ENCODE measurements at places on chromosomes 13 and 19.

GRCh38 chr19:35944556-35944955, 8.4 kb downstream of the LRFN3 start:
- no peak for DNase-seq

DNA sequence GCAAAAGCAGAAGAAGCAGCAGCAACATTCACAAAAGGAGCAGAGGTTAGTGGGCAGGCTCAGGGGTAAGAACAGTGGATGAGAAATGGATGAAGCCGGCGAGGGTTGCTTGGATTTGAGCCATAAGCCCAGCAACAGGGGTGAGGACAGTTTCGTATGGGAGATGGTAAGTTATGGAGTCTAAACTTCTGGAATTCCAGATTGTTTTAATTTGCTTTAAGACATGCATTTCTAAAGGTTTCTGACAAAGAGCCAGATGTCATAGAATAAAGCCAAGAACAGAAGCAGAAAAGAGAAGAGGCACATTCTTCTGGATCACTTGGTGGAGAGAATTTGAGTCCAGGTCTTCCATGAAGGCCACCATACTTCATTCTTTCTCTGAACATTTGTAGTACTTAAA, 76.6 kb downstream of the TNFSF11 start:
- DNase-seq = no peak

DNA sequence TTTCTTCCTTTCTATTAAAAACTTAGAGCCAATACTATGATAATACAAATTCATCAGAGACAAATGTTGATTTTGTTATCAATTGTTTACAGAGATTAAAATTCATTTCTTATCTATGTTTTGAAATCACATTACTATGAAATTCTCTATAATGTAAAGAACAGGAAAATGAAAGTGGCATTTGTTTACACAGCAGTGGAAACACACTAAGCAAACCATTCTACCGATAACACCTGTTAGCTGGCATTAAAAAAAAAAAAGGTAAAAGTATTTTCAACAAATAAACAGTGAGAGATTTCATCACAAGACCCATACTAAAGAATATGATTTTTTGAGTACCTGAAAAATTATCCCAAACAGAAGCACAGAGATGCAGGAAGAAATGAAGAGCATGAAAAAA, 4.8 kb upstream of the CCDC70 start:
- no peak for DNase-seq

GRCh38 chr19:35135389-35135909, 590 bp upstream of the LGI4 start:
- peak; percentile 54 for DNase-seq

GRCh38 chr13:94305934-94306333, 173.5 kb downstream of the DCT start:
- peak; percentile 36 for DNase-seq

- no peak for DNase-seq
Measured at GRCh38 chr13:33438918-33439317, 153.4 kb upstream of the STARD13 start.

GRCh38 chr13:113046883-113047244, 58.7 kb upstream of the F7 start:
- no peak for DNase-seq

DNA sequence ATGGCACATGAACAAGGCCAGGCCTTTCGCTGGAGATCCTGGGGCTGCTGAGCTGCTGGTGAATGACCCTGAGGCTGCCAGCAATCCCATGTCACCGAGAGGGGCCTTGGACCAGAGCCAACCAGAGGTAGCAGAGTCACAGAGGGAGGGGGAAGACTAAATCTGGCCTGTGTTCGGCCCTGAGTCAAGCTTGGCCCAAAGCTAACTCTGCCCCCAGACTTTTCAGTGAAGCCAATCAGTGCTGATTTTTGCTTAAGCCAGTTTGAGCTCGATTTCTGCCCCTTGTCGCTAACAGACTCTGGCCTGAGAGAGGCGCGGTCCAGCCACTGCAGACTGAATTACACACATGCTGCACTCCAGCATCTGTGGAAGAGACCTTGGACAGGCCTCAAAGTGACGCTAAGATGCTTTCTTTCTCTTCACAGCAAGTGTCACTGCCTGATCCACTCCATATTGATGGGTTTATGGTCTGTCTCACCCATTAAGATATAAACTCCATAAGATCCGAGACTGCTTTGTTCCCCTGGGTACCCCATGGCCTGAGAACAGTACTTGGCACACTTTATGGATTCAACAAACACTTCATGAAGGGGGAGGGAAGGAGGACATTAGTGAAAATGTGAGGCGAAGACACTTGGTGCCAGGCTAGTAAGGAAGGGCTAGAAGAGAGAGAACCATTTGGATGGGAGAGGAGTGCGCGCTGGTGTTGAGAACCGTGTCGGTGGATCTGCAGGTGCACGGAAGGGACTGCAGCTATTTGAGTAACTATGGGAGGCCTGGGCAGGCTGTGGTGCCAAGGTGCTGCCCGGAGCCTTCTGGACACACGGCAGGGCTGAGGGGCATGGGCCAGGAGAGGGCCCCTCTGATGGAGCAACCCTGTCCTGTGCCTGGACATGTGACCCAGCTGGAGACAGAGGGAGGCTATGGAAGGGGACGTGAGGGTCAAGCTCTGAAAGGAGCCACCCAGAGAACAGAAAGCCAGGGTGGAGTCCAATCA, 17.6 kb downstream of the RANBP3 start:
- no peak for DNase-seq

DNA sequence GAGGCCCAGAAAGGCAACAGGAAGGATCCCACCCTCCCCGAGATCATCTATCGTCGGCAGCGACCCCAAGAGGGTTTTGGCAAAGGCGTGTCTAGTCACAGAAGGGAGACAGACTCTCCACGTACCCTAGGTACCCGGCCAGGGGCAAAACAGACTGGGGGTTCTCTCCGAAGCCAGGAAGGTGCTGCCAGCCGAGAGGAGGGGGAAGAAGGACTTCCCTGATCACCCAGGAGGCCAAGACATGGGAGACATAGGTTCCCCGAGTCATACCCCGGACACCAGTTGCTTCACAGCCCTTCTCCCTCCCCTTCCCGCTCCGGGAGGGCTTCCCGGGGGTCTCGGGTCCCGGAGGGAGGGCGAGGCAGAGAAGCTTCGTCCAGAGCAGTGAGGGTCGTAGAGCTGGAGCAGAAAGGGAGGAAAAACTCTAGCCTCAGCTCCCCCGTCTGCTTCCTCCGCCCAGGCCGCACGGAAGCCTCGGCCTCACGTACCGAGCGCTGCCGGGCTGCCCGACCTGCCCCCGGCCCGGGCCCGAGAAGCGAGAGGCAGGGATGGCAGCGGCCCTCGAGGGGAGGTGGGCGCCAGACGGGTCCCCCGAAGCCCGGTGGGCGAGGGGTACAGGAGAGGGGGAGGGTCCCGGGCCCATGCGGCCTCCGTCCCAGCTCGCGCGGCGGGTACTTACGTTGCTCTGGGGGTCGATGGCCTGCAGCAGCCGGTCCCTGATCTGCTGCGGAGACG, 644 bp downstream of the MED26 start:
- peak; percentile 23 for DNase-seq

GRCh38 chr19:31350033-31350692, 927 bp upstream of the TSHZ3 start:
- DNase-seq = no peak

- no peak for DNase-seq
Measured at GRCh38 chr19:32480321-32480720, 74.8 kb downstream of the DPY19L3 start.

GRCh38 chr13:21625366-21625765, 21.4 kb upstream of the MICU2 start:
- peak; percentile 24 for DNase-seq

DNA sequence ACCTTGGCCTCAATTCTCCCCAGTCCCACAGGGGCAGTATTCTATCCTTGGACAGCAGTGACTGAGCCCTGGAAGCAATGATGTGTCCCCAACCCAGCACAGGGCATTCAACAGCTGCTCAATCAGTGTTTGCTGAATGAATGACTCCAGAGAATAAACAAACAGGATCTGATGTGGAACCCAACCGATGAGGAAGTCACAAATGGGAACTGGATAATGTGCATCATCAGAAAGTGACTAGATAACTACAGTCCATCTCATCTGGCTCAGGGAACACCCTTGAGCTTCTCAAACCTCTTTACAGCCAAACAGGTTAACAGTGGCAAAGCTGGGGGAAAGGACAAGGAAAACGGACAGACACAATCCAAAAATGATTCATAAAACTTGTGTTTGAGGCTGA, 8.2 kb downstream of the SLC25A30 start:
- no peak for DNase-seq

- no peak for DNase-seq
Measured at GRCh38 chr19:33241530-33242101, 16.0 kb upstream of the SLC7A10 start.

GRCh38 chr13:98285852-98286594, 109.0 kb upstream of the RNF113B start:
- no peak for DNase-seq

All from iris pigment epithelial cell (primary cell).